Colonic mucosa (tissue), 4 donors: ENCODE measurements at places on chromosomes 12 and 14. TPM values are rescaled to one million over a fixed set of nuclear protein-coding genes. Genes with fewer than 3 reads are reported as not detected.

- no peak for DNase-seq
These were observed 21.3 kb upstream of the SRRM4 start for GRCh38 chr12:118959985-118960560.

GRCh38 chr14:55450539-55450938 is 10.1 kb upstream of the TBPL2 start:
- DNase-seq, result no peak

GRCh38 chr12:9969673-9970072 is 1.5 kb upstream of the CLEC12A start:
- DNase-seq, result no peak

GRCh38 chr12:26471560-26471959 is 276.2 kb downstream of the SSPN start:
- no peak for DNase-seq

DNA sequence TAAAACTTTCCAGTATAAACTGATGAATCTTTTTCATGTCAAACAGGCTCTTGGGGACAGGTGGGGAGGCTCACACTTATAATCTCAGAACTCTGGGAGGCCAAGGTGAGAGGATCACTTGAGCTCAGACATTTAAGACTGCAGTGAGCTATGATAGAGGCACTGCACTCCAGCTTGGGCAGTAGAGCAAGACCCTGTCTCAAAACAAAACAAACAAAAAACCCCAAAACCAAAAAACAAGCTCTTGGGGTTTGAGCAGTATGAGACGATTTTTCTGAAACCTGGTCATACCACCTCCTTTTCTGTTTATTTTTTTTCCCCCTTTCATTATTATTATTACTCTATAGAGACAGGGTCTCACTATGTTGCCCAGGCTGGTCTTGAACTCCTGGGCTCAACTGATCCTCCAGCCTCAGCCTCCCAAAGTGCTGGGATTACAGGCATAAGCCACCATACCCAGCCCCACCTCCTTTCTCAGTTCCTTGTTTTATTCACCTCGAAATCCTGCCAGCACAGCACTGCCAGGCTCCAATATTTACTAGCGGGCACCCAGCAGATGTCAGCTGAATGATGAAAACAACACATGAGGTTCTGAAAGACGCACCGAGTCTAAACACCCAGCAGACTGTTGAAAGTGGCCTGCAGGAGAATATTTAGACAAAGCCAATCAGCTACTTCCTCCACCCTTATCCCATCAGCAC is 19.5 kb upstream of the CDK17 start:
- no peak for DNase-seq

GRCh38 chr14:70660967-70661893 is 19.5 kb downstream of the TTC9 start:
- DNase-seq, result peak; percentile 32

- no peak for DNase-seq
These were observed 4.7 kb upstream of the TC2N start for GRCh38 chr14:91872011-91872501.

GRCh38 chr12:119328111-119328510 is 6.4 kb upstream of the CCDC60 start:
- DNase-seq, result peak; percentile 19

DNA sequence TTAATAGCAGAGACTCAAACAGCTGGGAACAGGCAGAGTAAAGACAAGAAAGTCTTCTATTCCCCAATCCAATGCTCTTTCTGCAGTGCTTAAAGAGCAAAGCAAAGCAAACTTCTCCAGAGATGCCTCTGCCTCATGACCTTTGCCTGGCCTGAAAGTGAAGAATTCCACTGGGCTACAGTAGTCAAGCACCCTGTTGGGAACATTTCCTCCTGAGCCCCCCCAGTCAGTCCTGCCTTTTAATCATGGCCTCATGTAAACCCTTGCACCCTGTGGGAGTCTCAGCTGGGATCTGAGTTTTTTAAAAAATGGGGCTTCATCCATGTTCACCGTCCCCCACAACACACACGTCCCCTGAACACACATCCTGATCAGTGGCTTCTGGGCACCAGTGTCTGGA is 62.7 kb upstream of the TSPAN11 start:
- DNase-seq, result no peak

GRCh38 chr14:55038708-55039107 is 11.7 kb downstream of the SOCS4 start:
- DNase-seq, result no peak

DNA sequence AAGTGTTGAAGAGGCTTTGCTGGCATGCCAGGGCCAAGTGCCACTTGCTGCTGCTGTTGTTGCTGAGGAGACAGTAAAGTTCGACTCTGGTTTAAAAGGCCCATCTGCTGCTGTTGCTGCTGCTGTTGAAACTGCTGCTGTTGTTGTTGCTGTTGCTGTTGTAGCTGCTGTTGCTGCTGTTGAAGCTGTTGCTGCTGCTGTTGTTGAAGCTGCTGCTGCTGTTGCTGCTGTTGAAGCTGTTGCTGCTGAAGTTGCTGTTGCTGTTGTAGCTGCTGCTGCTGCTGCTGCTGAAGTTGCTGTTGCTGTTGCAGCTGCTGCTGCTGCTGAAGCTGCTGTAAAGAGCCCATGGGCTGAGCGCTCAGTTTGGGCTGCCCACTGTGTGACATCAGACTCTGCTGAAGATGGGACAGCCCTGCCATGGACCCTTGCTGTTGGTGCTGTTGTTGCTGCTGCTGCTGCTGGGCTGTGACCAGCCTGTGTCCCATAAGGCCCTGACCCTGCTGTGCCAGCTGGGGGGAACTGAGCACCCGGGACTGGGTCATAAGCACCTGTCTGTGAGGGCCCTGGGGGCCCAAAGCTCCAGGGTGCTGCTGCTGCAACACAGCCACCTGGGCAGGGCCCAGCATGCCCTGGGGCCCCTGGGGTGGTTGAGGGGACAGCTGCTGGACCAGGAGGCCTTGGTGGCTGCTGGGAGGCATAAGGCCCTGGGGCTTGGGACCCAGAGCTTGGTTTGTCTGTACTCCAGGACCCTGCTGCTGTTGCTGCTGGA is 14.3 kb upstream of the PRKAG1 start:
- no peak for DNase-seq

- DNase-seq, result no peak
These were observed 169.3 kb upstream of the AMIGO2 start for GRCh38 chr12:47249082-47249481.

DNA sequence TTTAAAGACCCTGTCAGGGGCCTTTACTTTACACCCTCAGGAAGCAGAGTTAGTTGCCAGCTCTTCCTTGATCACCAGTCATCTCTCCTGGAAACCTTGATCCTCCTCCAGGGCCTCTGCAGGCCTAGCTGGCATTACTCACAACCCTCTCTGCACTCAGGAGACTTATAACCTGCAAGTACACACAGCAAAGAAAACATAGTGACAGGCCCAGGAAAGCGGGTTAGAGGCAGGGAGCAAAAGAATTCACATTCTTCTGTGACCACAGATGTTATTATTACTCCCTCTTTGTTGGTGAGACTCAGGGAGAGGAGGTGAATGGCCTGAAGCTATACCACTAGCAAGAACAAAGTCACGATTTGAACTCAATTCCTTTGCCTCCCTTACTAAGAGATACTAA is 87.4 kb downstream of the OR11H12 start:
- no peak for DNase-seq

DNA sequence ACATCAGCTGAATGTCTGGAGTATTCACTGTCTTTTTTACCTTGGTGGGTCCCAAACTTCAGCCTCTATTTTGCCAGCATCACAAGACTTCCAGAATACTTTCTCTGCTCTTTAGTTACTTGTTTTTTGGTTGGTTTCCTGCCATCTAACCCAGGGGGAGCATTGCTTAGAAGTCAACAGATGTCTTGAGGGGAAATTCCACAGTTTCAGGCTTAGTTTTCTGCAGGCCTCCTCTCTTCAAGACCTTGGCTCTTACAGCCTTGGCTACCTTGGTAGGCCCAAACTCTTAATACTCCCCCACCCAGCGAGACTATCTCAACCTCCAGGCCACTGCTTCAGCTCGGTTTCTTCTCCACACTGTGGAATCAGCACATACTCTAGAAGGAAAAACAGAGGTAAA is 41.7 kb downstream of the NEDD1 start:
- no peak for DNase-seq

DNA sequence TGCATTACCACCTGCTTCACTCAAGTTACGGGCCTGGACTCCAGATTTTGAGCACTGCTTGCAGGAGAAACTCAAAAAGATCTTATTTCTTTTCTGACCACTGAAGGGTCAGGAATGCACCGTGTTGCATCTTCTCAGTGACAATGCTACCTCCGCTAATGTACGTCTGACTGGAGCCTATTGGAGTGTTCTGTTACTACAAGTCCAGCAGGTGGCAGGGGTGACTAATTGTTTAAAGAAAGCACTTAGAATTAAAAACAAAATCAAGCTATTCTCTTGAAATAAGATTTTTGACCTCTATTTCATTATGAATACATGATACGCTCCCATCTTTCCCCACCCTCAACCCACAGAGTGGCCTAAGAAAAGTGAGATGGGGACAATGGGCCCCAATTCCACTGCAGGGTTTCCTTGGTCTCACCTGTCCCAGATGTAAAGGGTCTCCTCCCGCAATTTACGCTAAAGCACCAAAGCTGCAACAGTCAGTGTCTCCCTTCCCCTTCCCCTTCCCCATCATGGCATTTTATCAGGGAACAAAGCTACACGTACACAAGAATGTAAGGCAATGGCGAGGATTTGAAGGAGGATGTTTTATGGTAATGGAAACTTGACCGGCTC is 2.2 kb downstream of the TBPL2 start:
- DNase-seq, result peak; percentile 38

DNA sequence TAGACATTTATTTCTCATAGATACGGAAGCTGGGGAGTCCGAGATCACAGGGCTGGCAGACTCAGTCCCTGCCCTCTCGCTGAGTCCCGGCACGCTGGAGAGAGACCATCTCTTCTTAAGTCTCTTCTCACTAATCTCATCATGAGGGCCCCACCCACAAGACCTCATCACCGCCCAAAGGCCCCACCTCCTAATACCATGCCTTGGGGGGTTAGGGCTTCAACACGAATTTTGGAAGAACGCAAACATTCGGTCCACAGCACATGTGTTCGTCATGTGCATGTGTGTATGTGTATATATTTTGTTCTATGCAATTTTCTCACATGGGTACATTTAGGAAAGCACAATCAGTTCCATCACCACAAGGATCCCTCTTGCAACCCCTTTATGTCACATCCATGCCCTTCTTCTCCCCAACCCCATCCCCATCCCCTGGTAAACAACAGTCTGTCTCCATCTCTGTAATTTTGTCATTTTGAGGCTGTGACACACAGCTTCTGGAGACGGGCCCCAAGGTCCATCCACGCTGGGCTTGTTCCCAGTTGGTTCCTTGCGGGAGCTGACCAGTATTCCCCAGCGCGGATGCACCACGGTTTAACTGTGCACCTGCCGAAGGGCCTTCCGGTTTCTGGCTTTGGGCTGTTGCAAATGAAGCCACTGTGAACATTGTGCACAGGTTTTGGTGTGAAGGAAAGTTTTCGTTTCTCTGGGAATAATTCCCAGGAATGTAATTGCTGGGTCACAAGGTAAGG is 317.5 kb upstream of the DIO3 start:
- DNase-seq, result no peak

The SLC25A47 gene
- not detected for total RNA-seq

The KRT75 gene
- total RNA-seq, result not detected

The SERPINA9 gene
- not detected for total RNA-seq

The ESRRB gene
- total RNA-seq, result 0.10 TPM

The LHX5 gene
- not detected for total RNA-seq

The PMCH gene
- not detected for total RNA-seq
